ENCODE measurements at places on chromosomes 5 and 9. TPM values are rescaled to one million over a fixed set of nuclear protein-coding genes. Genes with fewer than 3 reads are reported as not detected.

PRRX2 gene
- total RNA-seq: 11.9 TPM

COL5A1 gene
- 650 TPM for total RNA-seq

DMRT3 gene
- total RNA-seq: not detected

ENTPD2 gene
- not detected for total RNA-seq

C1QTNF3 gene
- total RNA-seq: 0.31 TPM

FKBP15 gene
- 14.3 TPM for total RNA-seq

NOL8 gene
- total RNA-seq: 26.8 TPM

PLAC8L1 gene
- not detected for total RNA-seq

SNAPC3 gene
- 18.4 TPM for total RNA-seq

GARIN3 gene
- not detected for total RNA-seq

CAPSL gene
- total RNA-seq: not detected

C9 gene
- not detected for total RNA-seq

C5orf52 gene
- total RNA-seq: not detected

PCDHA5 gene
- total RNA-seq: not detected

GNE gene
- total RNA-seq: 20.4 TPM

SPEF2 gene
- 0.98 TPM for total RNA-seq

HK3 gene
- total RNA-seq: not detected

SPATA31E1 gene
- total RNA-seq: not detected

FOXD1 gene
- 0.44 TPM for total RNA-seq

PPP1R26 gene
- 4.6 TPM for total RNA-seq

IL5 gene
- total RNA-seq: not detected

NIPAL4 gene
- total RNA-seq: 0.93 TPM

PCDHGA3 gene
- total RNA-seq: 5.1 TPM

NDUFS4 gene
- 75.6 TPM for total RNA-seq

TRIM36 gene
- total RNA-seq: 0.12 TPM

SPINK1 gene
- not detected for total RNA-seq

PCDHB4 gene
- 0.75 TPM for total RNA-seq

ZBED3 gene
- total RNA-seq: 7.4 TPM

KLF9 gene
- total RNA-seq: 65.2 TPM

HAND1 gene
- not detected for total RNA-seq

ADRA1B gene
- 1.7 TPM for total RNA-seq

RORB gene
- 0.15 TPM for total RNA-seq

FGF1 gene
- total RNA-seq: 0.20 TPM

TEX48 gene
- total RNA-seq: not detected
